Large intestine (tissue), 12 donors: ENCODE measurements at places on chromosomes 5 and 9. TPM values are rescaled to one million over a fixed set of nuclear protein-coding genes. Genes with fewer than 3 reads are reported as not detected.

GRCh38 chr5:38426986-38427950, 129.2 kb downstream of the LIFR start:
- H3K4me3 ChIP-seq: no peak overlapping the region
- no peaks in the 10 kb centered on the region for H3K4me1 ChIP-seq
- H3K27ac ChIP-seq: no peak overlapping the region
- no peaks in the 10 kb centered on the region for H3K36me3 ChIP-seq
- peaks cover 16% of the 10 kb centered on the region for H3K27me3 ChIP-seq
- no peak for DNase-seq

DNA sequence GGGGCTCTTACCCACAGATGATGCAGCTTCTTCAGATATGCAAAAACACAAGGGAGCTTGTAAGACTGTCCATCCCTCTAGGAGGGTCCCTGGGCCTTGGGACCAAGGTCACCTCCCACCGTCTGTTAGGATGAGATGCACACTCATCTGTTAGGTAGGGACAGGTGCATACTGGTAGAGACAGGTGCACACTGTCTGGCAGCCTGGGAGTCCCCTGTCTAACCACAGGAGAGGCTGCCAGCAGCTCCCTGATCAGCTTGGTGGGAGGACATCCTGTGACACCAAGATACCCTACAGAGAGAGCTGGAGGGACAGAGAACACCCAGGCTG, 13.2 kb downstream of the TSPAN17 start:
- peaks cover 12% of the 10 kb centered on the region for H3K4me1 ChIP-seq
- DNase-seq: no peak
- H3K4me3 ChIP-seq: no peak overlapping the region
- H3K36me3 ChIP-seq: peaks cover 8% of the 10 kb centered on the region

DNA sequence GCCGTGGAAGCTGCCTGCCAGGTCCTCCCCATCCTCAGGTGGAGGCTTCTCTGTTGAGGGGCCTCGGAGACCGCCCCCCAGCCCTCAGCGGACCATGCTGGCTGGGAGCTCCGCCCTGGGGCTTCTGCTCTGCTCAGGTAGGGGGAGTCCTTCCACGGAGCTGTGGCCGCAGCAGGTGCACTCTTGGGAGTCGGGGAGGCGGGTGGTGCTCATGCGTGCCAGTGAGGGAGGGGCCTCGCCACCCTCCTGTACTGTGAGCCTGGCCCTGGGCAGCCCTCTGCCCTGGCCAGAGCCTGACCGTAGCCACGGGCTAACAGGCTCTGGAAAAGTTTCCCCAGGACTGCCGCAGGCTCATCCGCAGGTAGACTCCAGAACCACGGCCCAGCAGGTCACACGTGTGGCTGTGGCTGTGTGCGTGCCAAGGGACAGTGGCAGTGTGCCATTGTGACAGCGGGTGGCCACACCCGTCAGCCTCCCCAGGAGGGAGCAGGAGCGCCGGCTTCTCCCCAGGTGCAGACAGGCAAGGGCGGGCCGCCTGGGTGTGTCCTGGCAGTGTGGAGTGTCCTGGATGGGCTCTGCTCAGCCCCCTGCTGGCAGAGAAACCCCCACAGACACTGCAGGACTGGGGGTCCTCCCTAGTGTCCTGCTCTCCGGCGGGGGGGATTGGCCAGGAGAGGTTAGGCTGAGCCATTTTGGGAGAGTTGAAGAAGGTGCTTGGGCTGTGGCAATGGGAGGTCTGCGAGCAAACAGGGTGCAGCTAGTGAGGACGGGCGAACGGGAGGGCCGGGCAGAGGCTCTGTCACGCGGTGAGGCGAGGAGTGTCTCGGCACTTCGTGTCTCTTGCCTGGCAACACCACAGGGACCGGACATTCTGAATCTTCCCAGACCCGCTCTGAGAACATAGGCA, 29.5 kb downstream of the TPPP start:
- H3K27ac ChIP-seq: no peak overlapping the region
- DNase-seq: no peak
- H3K36me3 ChIP-seq: peaks cover 76% of the 10 kb centered on the region
- no peaks in the 10 kb centered on the region for H3K27me3 ChIP-seq

The SPINK6 gene
- not detected for polyA plus RNA-seq
